ENCODE measurements at places on chromosomes 7 and 10.

DNA sequence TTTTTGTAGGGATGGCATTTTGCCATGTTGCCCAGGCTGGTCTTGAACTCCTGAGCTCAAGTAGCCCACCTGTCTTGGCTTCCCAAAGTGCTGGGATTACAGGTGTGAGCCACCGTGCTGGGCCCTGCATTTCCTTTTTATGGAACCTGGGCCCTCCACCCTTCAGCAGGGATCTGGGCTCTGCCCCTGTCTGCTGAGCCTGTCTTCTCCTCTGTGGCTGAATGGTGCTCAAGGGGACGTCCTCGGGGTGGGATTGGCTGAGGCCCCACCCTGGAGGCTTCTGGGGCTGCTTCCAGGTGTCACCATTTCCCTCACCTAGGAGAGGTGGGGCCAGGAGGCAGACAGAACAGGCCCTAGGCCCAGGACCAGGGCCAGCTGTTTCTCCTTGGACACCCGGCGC lies 18.4 kb downstream of the FAM241B start:
- H3K4me3 ChIP-seq = no peak overlapping the region
- H3K27ac ChIP-seq = no peak overlapping the region
- no peaks in the 10 kb centered on the region for H3K36me3 ChIP-seq
- no peak for DNase-seq
- peaks cover 4% of the 10 kb centered on the region for H3K27me3 ChIP-seq

DNA sequence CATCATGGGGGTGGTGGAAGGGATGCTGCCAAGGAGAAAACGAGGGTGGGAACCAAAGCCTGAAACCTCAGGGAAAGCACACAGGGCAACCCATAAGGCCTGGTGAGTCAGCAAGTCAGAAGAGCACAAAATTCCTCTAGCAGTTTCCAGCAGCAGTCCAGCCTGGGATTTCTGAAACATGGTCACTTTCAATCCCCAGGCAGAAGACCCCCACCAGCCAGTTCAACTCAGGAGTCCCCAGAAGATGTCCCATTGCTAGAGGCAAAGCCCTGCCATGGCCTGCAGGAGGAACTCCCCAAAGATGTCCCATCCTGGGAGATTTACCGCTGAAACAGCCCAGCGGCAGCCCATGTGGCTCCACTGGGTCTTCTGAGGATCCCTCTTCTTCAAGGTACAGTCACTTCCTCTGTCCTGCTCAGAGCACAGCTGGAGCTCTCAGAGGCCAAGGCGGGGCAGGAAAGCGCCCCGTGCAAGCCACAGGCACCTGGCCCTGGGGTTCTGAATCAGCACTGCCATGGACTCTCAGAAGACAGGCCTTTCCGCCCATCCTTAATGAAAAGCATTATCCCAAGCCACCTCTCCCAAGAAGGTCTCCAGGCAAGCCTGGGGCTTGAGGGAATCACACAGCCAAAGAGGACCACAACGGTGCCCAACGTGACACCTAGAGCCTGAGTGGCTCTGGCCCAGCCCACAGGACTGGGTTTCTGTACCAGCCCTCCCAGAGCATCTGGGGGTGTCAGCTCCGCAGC lies 196.9 kb downstream of the GRID1 start:
- DNase-seq = no peak
- H3K27me3 ChIP-seq = no peaks in the 10 kb centered on the region
- H3K27ac ChIP-seq = no peak overlapping the region
- H3K4me3 ChIP-seq = no peak overlapping the region
- H3K4me1 ChIP-seq = no peaks in the 10 kb centered on the region

DNA sequence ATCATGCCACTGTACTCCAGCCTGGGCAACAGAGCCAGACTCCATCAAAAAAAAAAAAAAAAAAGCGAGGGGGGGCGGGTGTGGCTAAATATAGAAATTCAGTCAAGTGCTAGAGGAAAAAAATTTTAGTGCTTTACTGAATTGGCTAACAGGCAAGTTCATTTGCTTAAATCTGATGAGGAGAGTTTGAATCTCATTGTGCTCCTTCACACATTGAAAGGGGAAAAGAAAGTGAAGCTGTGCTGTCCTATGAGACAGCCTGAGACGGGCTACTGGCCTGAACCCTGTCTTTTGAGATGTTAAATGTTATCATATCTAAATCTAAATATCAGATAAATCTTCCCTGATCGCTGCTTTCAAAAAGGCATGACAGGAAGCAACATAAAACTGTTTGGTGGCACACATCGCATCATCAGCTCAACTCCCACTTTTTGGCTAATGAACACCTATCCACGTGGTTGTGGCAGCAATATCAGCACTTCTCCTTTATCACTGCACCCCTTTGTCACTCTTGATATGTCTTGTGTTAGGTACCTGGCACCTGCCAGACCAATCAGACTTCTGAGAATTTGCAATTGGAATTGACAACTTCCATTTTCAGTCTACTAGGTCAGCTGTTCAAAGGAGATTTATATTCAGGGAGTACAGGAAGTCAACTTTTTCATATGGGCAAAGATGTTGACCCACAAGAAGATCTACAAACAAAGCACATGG lies 14.0 kb upstream of the IFIT1B start:
- no peaks in the 10 kb centered on the region for H3K4me1 ChIP-seq
- no peak overlapping the region for H3K4me3 ChIP-seq
- no peak overlapping the region for H3K27ac ChIP-seq
- no peak for DNase-seq
- H3K27me3 ChIP-seq = no peaks in the 10 kb centered on the region

- H3K36me3 ChIP-seq = no peaks in the 10 kb centered on the region
- DNase-seq = no peak
- H3K27ac ChIP-seq = no peak within 1 kb of the TSS
- peaks cover 6% of the 10 kb centered on the region for H3K4me1 ChIP-seq
- peaks cover 19% of the 10 kb centered on the region for H3K27me3 ChIP-seq
- H3K4me3 ChIP-seq = peak within 1 kb of the TSS; percentile 34
These were observed at the start of gene FAM241B for GRCh38 chr10:69629897-69630650. FAM241B (plus strand) TSS chr10:69630247; CDS start chr10:69631744, 1,497 bp downstream.

DNA sequence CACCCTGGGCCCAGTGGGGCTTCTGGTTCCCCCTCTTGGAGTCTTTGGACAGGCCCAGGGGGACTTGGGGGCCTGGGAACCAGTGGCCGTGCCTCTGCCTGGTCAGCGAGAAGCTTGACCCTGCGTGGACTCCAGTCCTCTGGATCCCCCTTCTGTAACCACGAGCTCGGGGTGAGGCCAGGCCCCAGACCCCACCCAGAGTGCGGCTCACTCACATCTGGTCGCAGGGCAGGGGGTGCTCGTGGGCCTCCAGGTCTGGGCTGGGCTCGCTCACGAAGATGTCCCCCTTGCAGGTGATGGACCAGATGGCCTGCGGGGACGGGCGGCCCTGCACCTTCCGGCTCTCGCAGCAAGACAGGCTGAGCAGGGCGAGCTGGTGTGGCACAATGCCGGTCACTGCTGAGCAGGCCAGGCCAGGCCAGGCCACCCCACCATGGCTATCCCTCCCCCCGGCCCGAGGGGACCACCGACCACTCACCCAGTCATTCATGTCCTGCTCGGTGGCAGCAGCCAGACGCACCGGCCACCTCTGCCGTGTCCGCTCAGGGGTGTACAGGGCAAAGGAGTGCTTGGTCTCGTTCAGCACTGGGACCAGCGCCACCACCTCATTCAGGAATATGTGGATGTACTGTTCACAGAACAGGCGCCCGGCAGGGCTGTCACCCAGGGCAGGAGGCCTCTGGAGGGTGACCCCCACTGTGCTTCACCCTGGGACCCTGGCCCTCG lies 19.7 kb downstream of the BHLHA15 start:
- H3K27me3 ChIP-seq = no peaks in the 10 kb centered on the region
- no peak overlapping the region for H3K4me3 ChIP-seq
- no peak overlapping the region for H3K27ac ChIP-seq

DNA sequence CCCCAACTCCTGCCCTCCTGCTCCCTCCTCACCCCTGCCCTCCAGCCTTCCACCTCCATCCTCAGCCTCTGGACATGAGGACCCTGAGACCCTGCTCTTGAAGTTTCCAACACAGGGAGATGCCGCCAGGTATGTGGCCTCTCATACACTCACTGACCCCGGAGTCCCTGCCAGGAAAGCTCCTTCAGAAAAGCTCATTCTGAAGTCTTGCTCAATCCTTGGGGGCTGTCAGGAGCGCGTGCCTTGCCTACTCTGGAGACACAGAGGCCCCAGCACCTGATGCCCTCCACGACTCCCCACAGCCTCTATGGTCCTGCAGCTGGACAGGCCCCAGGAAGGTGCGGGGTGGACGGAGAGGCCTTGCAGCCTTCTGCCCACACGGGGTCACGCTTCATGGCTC lies 11.0 kb downstream of the NUDT1 start:
- no peaks in the 10 kb centered on the region for H3K27me3 ChIP-seq
- H3K4me3 ChIP-seq = no peak overlapping the region
- H3K4me1 ChIP-seq = peaks cover 23% of the 10 kb centered on the region
- H3K27ac ChIP-seq = no peak overlapping the region

DNA sequence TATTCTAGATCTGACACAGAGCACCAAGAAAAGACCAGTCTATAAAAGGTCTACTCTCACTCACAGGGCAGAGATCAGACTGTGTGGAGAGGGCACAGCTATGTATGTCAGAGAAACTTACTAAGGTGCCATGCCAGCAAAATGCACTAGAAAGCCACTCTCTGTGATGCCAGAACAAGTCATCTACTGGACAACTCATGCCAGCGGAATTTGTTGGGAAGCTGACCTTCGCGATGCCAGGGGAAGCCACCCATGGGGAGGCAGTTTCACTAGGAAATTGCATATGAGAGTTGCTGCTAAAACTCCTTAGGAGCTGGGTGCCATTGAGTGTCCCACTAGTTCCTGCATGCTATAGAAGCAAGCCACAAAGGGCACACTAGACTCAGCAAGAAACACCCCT lies 58.5 kb downstream of the MICU1 start:
- no peak overlapping the region for H3K27ac ChIP-seq
- no peak overlapping the region for H3K4me3 ChIP-seq
- H3K36me3 ChIP-seq = peaks cover 22% of the 10 kb centered on the region
- peak; percentile 44 for DNase-seq
- H3K4me1 ChIP-seq = peaks cover 9% of the 10 kb centered on the region
- no peaks in the 10 kb centered on the region for H3K27me3 ChIP-seq

GRCh38 chr7:68694656-68695055 lies 903.6 kb upstream of the AUTS2 start:
- H3K4me3 ChIP-seq = no peak overlapping the region
- H3K4me1 ChIP-seq = peaks cover 76% of the 10 kb centered on the region
- peak overlapping the region; percentile 96 for H3K27ac ChIP-seq
- DNase-seq = peak; percentile 86
- H3K36me3 ChIP-seq = no peaks in the 10 kb centered on the region
- H3K27me3 ChIP-seq = no peaks in the 10 kb centered on the region

GRCh38 chr7:151940048-151940811 lies 16.0 kb upstream of the GALNTL5 start:
- H3K4me1 ChIP-seq = peaks cover 18% of the 10 kb centered on the region
- DNase-seq = no peak
- H3K4me3 ChIP-seq = no peak overlapping the region
- no peaks in the 10 kb centered on the region for H3K27me3 ChIP-seq
- no peaks in the 10 kb centered on the region for H3K36me3 ChIP-seq
- peak overlapping the region; percentile 22 for H3K27ac ChIP-seq

DNA sequence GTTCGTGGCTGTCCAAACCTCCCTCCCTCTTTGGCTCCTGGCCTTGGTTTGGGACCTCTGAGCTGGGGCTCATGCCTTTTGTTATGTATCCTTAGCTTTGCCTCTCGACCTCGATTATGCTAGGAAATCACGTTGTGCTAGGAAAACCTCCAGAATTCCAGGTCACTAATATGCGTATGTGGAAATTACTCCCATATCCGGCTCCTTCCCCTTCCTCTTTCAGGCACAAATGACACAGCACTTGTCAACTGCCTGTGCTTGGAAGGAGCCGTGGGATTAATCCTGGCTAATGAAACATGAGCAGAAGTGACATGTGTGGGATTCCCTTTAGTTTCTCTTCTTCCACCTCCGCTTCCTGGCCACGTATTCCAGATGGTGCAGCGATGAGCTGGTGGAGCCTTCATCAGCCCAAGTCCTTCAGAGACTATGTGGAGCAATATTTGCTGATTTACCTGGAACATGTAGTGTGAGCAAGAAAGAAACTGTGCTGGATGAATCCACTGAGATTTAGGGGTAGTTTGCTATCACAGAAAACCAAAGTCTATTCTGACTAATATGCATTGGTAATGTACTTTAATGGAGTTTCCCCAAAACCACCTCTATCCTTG lies 149.2 kb downstream of the REEP3 start:
- no peak overlapping the region for H3K27ac ChIP-seq
- H3K36me3 ChIP-seq = no peaks in the 10 kb centered on the region
- H3K4me1 ChIP-seq = peaks cover 21% of the 10 kb centered on the region
- no peak overlapping the region for H3K4me3 ChIP-seq
- DNase-seq = no peak

- H3K4me3 ChIP-seq = no peak overlapping the region
- no peaks in the 10 kb centered on the region for H3K36me3 ChIP-seq
- H3K27me3 ChIP-seq = no peaks in the 10 kb centered on the region
- peaks cover 53% of the 10 kb centered on the region for H3K4me1 ChIP-seq
These were observed 26.6 kb upstream of the ASCC1 start for GRCh38 chr10:72242675-72243074.

GRCh38 chr7:76393116-76394031 lies 16.1 kb downstream of the SSC4D start:
- H3K36me3 ChIP-seq = no peaks in the 10 kb centered on the region
- H3K4me1 ChIP-seq = peaks cover 33% of the 10 kb centered on the region
- peak; percentile 94 for DNase-seq
- peak overlapping the region; percentile 63 for H3K4me3 ChIP-seq
- H3K27ac ChIP-seq = peak overlapping the region; percentile 47

GRCh38 chr7:46707973-46708372 lies 786.9 kb upstream of the IGFBP3 start:
- no peaks in the 10 kb centered on the region for H3K36me3 ChIP-seq
- no peak for DNase-seq
- peaks cover 3% of the 10 kb centered on the region for H3K4me1 ChIP-seq
- H3K27ac ChIP-seq = no peak overlapping the region
- H3K27me3 ChIP-seq = no peaks in the 10 kb centered on the region

GRCh38 chr10:96890580-96890979 lies 58.5 kb downstream of the LCOR start:
- no peak overlapping the region for H3K4me3 ChIP-seq
- H3K4me1 ChIP-seq = no peaks in the 10 kb centered on the region
- H3K27me3 ChIP-seq = no peaks in the 10 kb centered on the region
- no peak overlapping the region for H3K27ac ChIP-seq
- H3K36me3 ChIP-seq = peaks cover 13% of the 10 kb centered on the region
- DNase-seq = no peak

DNA sequence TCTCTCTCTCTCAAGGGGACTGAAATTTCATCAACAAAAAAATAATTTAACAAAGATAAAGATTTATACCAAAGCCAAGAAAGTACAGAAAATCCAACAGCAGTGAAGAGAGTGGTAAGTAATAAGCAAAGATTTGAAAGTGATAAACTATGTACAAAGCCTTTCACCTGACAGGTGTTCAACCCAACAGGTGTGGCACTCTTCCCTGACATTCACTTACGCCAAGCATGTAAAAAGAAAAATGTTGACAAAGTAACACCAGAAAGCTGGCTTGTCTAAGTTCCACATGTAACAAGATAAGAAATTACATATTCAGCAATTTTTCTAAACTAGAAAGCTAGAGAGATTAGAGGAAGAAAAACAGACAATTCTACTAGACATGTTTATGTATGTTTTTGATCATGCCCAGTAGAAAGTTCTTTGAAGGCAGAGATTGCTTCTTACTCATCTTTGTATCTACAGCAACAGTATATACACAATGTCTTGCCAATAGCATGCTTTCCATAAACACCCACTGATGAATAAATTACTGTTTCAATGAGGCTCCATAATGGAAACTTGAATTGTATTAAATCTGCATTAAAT lies 468.5 kb downstream of the PARD3 start:
- H3K36me3 ChIP-seq = peaks cover 6% of the 10 kb centered on the region
- no peak overlapping the region for H3K27ac ChIP-seq
- DNase-seq = no peak
- no peak overlapping the region for H3K4me3 ChIP-seq

Measured in SJSA1 (cell line).